ENCODE measurements at places on chromosomes 5 and 9.

DNA sequence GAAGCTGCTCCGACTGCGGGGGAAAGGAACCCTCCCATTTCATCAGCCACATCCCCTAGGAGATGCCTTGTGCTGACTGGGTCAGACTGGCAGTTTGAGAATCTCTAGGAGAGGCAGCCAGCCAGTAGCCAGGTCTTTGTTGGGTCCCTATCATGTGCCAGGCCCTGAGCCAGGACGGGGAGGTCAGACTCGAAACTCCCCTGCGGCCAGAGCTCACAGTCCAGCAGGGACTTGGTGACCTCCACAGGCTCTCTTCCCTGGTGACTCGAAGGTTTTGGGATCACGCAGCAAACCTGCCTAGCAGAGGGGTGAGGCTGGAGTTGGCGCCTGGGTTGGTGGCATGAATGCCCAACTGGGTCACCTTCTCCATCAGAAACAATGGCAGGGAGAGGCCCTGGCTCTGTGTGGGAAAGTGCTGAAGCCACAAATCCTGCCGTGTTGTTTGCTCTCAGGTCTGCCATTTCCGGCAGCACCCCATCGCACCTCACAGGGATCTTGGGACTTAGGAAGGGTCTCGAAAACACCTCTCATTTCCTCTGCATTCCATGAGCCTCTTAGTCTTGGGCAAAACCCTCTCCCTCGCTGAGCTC is 14.4 kb upstream of the ORM1 start:
- peak; percentile 48 for DNase-seq

DNA sequence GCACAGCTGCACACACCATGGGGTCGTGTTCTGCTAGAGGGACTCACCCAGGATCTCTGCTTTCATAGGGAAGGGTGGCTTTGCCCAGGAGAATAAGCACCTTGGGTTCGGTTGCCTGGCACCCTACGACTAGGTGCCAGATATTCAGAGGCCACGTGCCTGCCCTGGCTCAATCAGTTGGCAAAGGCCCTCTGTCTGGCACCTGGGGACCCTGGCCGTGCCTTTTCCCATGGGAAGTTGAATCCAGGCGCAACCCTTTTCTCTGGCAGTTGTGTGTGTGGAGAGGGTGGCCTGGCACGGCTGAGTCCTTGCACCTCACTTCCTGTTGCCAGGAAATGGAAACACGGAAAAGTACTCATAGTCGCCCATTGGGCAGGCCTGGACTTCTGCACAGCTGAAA is 10.2 kb upstream of the ANKH start:
- no peak for DNase-seq

GRCh38 chr5:29402270-29402669 is 1791.2 kb upstream of the CDH6 start:
- no peak for DNase-seq

GRCh38 chr5:36653044-36653705 is 46.8 kb downstream of the SLC1A3 start:
- no peak for DNase-seq

GRCh38 chr5:55982957-55983381 is 11.8 kb downstream of the IL6ST start:
- no peak for DNase-seq

DNA sequence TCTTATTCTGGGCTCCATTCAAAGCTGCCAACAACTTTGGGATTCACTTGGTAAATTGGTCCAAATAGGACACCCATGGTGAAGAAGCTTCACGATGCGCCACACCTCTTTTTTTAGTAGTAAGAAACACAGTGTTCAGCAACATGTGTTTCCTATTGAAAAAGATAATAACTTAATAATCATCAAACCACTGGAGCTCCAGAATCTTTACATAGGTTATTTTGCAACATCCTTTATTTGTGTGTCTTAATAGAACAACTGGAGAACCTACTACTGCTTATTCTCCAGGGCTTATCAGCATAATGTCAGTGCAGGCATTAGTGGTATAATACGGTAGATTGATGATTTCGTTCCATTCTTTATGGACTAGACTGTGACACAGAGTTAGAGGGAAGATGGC is 63.3 kb upstream of the DAPK1 start:
- no peak for DNase-seq

GRCh38 chr5:157214861-157215513 is 34.3 kb downstream of the ITK start:
- DNase-seq = no peak

DNA sequence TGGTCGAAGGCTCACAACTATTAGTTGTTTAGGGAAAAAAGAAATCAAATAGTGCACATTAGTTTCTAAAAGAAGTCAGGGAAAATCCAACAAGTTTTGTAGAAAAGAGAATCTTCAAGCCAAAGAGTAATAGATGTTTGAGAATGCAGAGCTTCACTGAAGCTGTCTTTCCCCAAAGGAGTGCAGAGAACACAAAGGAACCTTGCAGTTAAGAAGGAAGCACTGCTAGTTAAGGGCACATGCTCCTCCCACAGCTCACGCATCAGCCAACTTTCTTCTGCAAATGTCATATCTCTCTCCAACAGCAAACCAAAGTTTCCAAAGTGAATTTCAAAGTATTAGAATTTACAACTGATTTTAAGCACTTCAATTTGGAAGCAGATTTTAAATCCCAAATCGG is 116.4 kb upstream of the FST start:
- DNase-seq = no peak

GRCh38 chr9:128913995-128914772 is 6.6 kb upstream of the PHYHD1 start:
- DNase-seq = no peak

GRCh38 chr5:133246053-133246370 is 194.2 kb downstream of the HSPA4 start:
- no peak for DNase-seq

- DNase-seq = no peak
Observed at GRCh38 chr5:123047706-123048105, 11.2 kb upstream of the PPIC start.

- DNase-seq = no peak
Observed at GRCh38 chr9:33029231-33029786, 4.2 kb downstream of the DNAJA1 start.

GRCh38 chr5:133117166-133117911 is 65.5 kb downstream of the HSPA4 start:
- no peak for DNase-seq

GRCh38 chr9:99931155-99931840 is 24.8 kb downstream of the STX17 start:
- DNase-seq = no peak
